Cardiac muscle cell (in vitro differentiated cells and primary cell): ENCODE measurements at places on chromosomes 11 and 22.
A peak's percentile ranks its signal among the peaks of the same experiment; 100 is the strongest.

- DNase-seq, result no peak
Measured at GRCh38 chr11:124346311-124346955, 26.4 kb upstream of the OR8D2 start.

- DNase-seq, result no peak
Measured at GRCh38 chr22:49432897-49433443, 394.7 kb downstream of the BRD1 start.

- no peak for DNase-seq
Measured at GRCh38 chr11:68177877-68178276, 35.2 kb downstream of the KMT5B start.

GRCh38 chr11:9947231-9947864 lies 283.5 kb downstream of the SWAP70 start:
- DNase-seq, result no peak

- no peak for DNase-seq
Measured at GRCh38 chr11:36411202-36411640, 98.9 kb downstream of the TRAF6 start.

- DNase-seq, result peak; percentile 54
Measured at GRCh38 chr11:57566005-57566904, 1.2 kb downstream of the UBE2L6 start.

DNA sequence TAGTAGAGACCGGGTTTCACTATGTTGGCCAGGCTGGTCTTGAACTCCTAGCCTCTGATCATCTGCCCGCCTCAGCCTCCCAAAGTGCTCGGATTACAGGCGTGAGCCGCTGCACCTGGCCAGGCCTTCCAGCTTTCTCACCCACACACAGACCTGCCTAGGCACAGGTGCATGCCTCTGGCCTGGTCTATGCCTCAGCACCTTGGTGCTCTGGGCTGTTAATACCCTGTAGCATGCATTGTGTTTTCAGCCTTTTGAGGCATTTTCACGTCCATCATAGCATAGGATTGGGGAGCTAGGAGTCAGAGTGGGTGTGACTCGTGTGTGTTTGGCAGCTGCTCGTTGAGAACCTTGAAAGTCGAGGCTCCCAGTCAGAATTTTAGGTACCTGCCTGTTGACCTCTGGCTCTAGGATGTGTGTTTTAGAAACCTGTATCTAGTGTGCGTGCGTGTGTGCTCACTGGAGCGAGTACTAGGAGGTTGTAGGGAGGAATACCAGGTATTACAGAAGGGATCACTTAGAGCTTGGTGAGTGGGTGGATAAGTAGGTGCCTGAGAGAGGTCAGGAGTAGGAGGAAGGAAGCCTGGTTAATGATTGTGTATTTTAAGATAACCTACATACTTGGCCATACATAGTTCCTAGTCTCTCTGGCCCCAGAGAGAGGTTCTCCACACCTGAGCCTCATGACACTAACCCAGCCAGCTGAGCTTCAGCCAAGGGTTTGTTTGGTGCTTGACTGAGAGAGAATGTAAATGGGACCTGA lies 20.0 kb downstream of the CRKL start:
- DNase-seq, result no peak

DNA sequence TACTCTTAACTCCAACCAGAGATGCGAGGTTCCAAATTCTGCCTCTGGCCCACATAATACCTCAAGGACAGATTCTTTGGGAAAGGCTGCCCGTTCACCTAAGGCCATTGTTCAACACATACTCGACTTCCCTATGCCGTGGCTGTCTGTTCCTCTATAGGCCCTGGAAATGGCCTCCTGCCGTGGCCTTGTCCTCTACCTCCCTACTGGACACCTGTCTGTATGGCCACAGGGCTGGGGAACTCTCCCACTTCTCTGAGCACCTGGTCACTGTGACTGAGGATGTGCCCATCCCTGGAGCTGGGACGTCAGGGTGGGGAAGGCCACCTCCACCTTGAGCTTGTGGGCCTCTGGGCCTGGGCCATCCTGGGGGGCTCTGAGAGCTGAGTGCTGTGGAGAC lies 340.5 kb upstream of the B3GAT1 start:
- no peak for DNase-seq

DNA sequence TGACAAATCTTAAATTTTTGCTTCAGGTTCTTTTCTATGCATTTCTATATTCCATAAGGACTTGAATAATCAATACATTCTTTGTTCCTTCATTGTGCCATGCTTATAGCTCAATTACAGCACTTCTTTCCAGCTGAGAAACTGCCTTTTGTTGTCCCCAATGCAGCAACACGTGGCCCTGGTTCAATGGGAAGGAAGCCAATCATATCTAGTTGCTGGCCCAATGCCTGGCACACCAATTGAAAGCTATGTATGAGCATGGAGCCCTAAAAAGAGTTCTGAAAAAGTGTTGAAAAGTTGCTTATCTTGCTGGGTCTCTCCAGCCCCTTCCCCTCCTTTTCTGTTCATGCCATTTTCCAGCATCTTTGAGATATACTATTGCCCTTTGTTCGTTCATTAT lies 448.0 kb upstream of the FAT3 start:
- DNase-seq, result no peak

DNA sequence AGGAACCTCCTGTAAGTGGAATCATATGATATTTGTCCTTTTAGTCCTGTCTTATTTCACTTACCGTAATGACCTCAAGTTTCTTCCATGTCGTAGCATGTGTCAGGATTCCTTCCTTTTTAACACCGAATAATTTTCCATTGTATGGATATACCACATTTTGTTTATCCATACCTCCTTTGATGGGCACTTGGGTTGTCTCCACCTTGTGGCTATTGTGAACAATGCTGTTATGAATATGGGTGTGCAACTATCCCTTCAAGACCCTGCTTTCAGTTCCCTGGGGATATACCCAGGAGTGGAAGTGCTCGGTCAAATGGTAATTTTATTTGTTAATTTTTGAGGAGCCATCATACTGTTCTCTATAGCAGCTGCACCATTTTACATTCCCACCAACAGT lies 244.9 kb upstream of the BLID start:
- no peak for DNase-seq

DNA sequence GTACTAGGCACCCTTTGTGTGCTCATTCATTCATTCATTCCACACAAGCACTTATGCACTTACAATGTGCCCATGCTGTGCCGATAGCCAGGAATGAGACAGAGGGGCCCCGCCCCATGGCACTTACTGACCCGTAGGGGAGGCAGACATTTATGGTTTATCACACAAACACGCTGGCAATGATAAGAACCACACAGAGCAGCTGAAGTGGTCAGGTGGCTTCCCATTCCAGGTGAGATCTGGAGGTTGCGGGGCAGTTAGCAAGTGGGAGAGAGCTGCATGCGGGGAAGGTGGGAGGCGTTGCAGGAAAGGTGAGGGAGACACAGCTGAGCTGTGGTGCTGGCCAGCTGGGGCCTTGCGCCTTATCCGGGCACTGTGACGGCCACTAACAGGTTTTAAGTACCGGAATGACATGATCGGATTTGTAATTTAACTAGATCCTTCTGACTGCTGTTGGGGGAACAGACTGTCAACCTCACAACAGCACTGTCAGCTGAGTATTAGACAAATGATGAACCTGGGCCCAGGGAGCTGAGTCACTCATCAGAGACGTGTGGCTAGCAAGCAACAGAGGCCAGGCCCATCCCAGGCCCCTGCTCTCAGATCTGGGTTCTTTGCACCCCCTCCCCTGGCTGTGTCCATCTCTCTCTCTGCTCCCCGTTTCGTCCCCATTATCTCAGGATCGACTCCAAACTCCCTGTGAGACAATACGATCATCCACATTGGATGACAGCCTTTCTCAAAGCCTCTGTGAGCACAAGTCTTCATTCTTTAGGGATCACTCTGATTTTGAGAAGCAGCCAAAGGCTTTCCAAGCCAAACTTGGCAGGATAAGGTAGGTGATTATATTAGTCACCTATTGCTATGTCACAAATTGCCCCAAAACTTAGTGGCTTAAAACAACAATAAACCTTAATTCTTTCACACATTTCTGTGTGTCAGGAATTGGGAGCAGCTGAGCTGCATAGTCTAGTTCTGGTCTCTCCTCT lies 28.4 kb downstream of the RASD2 start:
- no peak for DNase-seq

DNA sequence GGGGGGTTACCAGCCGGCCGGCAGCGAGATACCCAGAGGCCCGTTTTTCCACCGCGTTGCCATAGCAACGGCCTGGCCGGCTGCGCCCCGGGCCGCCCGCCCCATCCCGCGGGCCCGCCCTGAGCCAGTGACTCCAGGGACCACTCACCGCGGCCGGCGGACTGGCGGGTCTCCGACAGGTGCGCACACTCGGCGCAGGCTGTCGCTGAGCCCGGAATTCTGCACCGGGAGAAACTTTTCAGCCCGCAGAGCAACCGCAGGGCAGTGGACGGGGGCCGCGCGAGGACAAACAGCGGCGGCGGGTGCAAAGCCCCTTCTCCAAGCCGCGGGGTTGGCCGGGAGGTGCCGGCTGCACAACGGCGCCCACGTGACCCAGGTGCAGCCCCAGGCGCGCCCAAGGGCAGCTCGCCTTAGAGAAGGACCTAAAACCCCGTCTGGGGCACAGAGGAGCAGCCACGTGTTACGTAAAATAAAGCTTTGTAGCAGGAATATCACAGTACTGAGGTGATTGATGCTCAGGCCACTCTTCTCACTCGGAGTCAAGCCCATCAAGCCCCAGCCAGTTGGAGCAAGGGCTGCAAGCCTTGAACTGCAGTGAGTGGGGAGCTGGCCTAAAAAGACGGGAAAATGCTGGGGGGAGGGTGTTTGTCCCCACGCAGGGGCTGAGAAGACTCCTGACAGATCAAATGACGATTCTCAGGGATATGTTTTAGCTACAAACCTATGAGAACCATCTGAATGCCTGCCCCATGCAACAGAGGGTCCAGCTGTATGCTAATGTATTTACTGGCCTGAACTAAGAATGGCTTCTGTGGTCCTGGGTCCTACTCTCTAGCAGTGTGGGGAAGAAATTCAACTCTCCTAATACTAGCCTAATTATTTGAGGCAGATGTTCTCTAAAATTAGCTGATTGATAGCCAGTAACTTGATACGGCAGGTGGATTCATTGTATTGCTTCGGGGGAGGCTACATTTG lies at the start of gene STK33:
STK33 (minus strand) TSS at position 294 of the 975 bp plus-strand sequence. CDS start 119,323 bp downstream, outside the sequence.
- DNase-seq, result peak; percentile 85

DNA sequence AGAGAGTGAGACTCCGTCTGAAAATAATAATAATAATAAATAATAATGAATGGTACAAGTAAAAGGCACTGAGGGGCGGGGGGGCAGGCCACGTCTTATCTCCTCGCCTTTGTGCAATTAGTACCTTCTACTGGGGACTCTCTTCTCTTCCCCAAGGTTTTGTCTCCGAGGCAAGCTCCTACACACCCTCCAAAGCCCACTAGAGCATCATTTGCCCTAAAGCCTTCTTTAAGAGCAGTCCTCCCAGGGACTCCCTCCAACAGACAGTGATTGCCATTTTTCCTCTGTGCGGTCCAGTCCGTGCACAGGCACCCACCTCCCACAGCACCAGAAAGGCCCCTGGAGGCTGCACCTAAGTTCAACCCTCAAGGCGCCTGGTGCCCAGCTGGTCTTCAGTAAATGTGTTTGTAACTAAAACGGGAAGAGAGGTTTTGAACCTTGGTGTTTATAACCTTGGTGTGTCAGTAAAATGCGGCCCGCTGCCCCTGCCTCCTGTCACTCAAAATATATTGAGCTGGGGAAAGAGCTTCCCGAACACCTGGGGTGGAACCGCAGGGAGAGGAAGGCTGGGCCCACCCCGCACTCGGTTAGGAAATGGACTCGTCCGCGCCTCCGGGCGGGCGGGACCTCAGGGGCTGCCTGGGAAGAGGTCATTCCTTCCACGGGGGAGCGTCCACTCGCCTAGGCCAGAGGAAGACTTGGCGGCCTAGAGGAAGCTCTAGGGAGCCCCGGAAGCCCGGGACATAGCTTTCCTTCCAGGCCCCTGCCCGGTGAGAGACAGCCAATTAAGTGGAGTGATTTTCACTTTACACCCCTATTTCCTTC lies 4.7 kb upstream of the KDELR3 start:
- peak; percentile 55 for DNase-seq

- DNase-seq, result no peak
Measured at GRCh38 chr11:282630-283360, 4.6 kb downstream of the NLRP6 start.

DNA sequence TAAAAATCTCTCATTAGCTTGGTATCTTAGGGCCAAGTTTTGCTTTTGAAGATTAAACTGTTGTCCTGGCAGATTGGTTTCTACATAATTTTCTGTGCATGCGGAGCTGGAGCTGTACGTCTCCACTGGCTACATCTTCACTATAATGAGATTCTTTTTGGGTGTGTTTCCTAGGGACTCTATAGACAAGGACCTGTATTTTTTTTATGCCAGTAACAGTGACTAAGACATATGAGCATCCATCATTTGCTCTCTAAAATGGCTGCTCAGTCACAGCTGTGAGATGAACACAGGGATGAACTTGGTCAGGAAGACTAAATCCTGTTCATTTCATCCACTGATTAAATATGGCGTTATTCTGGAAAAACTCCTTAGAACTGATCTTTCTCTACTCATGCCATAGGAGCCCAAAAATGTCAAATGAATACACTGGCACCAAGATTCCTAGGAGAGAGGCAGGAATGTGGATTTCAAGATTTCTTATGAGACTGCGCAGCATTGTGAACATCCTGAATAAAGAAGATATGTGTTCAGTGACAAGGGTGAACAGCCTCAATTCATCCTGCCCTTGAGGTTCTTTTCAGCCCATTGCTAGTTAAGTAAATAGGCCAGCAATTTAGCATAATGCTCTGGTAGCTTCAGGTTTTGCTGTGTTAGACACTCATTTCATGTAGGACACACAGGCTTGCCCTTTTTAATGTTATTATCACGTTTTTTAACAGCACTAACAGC lies 168.2 kb downstream of the NCAM1 start:
- DNase-seq, result no peak

DNA sequence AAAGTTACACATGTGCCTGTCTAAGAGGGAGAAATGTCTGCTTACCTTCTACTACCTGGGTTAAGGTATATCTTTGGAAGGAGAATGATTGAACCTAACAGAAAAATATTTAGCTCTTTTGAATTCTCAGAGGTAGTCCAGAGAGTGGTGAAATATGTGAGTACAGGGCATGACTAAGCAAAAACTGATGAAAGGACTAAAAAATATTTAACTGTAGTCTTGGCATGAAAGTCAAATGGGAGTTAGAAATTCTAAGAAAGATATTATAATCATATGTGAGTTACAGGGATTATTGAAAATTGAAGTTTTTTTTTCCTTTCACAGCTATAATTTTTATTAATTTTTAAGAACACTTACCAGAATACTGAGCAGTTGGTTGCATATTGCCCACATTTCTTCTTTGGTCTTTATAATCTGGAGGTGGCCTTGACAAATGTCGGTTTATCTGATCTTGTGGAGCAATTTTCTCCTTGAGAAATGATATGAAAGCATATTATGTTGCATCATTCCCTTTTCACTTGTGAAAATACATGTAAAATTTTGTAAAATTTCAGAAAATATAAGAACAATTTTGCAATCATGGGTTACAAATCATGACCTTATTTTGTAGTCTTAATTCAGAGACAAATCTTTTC lies 61.4 kb upstream of the MTMR2 start:
- DNase-seq, result no peak
